ENCODE measurements at places on chromosomes 6 and 20. TPM values are rescaled to one million over a fixed set of nuclear protein-coding genes. Genes with fewer than 3 reads are reported as not detected.

TRAPPC3L gene
- total RNA-seq = not detected

LTA gene
- total RNA-seq = not detected

- no peaks in the 10 kb centered on the region for H3K36me3 ChIP-seq
- H3K4me3 ChIP-seq = no peak overlapping the region
- no peak overlapping the region for H3K27ac ChIP-seq
- H3K27me3 ChIP-seq = no peaks in the 10 kb centered on the region
Measured at GRCh38 chr20:60453388-60454246, 495.4 kb downstream of the CDH26 start.

GRCh38 chr20:25353747-25354705 lies 36.6 kb downstream of the ABHD12 start:
- no peaks in the 10 kb centered on the region for H3K4me1 ChIP-seq
- H3K4me3 ChIP-seq = no peak overlapping the region
- H3K27me3 ChIP-seq = no peaks in the 10 kb centered on the region
- H3K36me3 ChIP-seq = no peaks in the 10 kb centered on the region

GRCh38 chr6:143601504-143601903 lies 76.3 kb upstream of the PHACTR2 start:
- no peak overlapping the region for H3K27ac ChIP-seq
- H3K27me3 ChIP-seq = no peaks in the 10 kb centered on the region
- H3K36me3 ChIP-seq = no peaks in the 10 kb centered on the region
- H3K4me1 ChIP-seq = no peaks in the 10 kb centered on the region

DNA sequence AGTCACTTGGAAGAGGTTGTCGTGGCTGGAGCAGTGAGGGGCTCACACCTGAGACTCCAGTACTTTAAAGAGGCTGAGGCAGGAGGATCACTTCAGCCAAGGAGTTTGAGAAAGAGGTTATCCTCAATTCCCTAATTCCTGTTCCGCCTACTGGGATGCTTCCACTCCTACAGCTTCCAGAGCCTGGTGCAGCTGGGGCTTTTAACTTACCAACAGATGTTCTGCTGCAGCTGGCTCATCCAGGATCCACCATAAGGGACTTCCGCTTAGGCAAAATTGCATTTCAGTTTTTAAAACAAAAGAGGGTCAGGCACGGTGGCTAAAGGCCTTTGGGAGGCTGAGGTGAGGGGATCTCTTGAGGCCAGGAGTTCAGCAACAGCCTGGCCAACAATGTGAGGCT lies 59.1 kb upstream of the CDYL start:
- no peak for DNase-seq
- H3K27me3 ChIP-seq = no peaks in the 10 kb centered on the region
- H3K4me3 ChIP-seq = no peak overlapping the region
- H3K4me1 ChIP-seq = no peaks in the 10 kb centered on the region
- H3K36me3 ChIP-seq = no peaks in the 10 kb centered on the region

DNA sequence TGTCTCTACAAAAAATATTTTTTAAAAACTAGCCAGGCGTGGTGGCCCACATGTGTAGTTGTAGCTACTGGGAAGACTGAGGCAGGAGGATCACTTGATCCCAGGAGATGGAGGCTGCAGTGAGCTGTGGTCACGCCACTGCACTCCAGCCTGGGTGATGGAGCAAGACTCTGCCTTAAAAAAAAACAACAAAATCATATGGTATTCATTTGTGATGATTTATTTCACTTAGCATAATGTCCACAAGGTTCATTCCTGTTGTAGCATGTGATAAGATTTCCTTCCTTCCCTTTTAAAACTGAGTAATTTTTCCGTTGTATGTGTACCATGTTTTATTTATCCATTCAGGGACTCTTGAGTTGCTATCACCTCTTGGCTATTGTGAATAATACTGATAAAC lies 26.2 kb downstream of the TMEM170B start:
- H3K27ac ChIP-seq = no peak overlapping the region
- no peaks in the 10 kb centered on the region for H3K36me3 ChIP-seq
- no peak for DNase-seq
- H3K27me3 ChIP-seq = no peaks in the 10 kb centered on the region
- H3K4me1 ChIP-seq = no peaks in the 10 kb centered on the region
